ENCODE measurements at places on chromosomes 11 and 22. TPM values are rescaled to one million over a fixed set of nuclear protein-coding genes. Genes with fewer than 3 reads are reported as not detected.
A peak's percentile ranks its signal among the peaks of the same experiment; 100 is the strongest.

- no peak overlapping the region for H3K4me3 ChIP-seq
- DNase-seq: no peak
- no peaks in the 10 kb centered on the region for H3K27me3 ChIP-seq
- H3K27ac ChIP-seq: no peak overlapping the region
- no peaks in the 10 kb centered on the region for H3K36me3 ChIP-seq
- peaks cover 4% of the 10 kb centered on the region for H3K4me1 ChIP-seq
These were observed 19.3 kb downstream of the TREH start for GRCh38 chr11:118659953-118660680.

DNA sequence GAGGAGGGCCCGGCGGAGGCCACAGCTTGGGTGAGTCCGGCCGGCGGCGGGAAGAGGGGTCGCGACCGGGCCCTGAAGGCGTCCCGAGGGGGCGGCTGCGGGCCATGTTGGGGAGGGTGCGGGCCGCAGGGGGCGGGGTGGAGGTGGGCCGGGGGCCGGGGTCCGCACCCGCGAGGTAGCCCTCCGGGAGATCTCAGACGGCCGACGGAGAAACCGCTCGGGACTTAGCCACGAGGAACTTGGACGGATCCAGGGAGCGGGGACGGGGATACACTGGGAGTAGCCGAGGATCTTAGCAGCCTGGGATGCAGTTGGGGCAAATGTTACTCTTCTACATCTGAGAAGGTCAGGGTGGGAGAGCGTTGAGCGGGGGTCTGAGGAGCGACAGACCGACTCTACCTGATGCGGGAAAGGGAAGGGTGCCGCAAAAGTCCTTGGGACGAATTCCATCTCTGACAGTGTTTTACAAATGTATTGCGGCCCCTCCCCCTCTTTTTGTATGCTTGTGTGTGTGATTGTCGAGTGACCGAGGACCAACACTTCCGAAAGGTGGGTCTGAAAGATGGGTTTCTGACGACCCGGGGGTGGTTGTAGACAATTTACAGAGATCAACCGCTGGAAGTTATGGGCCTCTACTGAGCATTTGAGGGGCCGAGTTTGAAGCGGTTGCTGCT, 658 bp downstream of the STIP1 start:
- H3K27me3 ChIP-seq: no peaks in the 10 kb centered on the region
- no peaks in the 10 kb centered on the region for H3K36me3 ChIP-seq
- H3K27ac ChIP-seq: peak overlapping the region; percentile 92
- no peak for DNase-seq
- no peaks in the 10 kb centered on the region for H3K4me1 ChIP-seq

The HYLS1 gene
- total RNA-seq: 3.6 TPM

DNA sequence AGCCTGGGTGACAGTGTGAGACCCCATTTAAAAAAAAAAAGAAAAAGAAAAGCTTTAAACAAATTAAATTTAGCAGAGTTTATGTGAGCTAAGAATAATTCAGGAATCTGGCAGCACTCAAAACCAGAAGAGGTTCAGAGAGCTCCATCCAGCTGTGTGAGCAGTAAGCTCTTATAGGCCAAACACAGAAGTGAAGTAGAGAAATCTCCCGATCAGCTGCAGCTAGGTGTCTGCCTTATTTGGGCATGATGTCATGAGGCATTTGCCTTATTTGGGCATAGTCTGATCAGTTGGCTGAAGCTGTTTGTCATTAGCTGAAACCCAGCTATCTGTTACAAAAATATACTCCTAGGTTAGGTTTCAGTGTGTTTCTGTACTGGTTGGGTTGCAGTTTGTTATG, 8.2 kb downstream of the MS4A15 start:
- H3K4me1 ChIP-seq: no peaks in the 10 kb centered on the region
- no peak overlapping the region for H3K4me3 ChIP-seq
- no peak overlapping the region for H3K27ac ChIP-seq
- H3K27me3 ChIP-seq: no peaks in the 10 kb centered on the region

DNA sequence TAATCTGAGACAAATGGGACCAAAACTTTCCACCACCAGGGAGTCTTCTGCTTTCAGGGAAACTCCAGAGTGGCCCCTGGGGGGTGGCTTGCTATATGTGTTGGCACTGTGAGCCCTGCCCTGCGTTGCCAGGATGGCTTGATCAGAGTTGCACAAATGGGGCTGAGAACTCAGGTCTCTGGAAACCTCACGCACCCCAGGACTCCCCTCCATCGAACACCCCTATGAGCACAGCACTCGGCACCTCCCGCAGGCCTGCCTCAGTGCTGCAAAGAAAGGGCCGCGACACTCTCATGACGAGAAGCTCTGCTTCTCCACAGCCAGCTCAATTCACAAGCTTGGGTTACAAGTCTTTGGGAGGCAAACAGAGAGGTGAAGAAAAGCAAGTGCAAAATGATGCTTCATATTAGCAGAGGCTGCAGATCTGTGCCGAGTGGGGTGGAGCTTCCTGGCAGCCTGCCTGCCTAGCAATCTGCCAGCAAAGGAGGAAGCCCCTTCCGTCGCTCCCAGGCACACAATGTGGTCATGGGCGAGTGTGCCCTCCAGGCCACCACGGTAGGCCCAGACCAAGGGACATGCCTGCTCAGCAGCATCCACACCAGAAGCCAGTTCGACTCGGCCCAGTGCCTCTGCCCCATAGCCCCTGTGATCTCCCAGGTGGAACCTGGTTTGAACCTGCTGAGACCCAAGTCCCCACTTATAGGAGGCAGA, 55.7 kb downstream of the MYH9 start:
- peaks cover 48% of the 10 kb centered on the region for H3K4me1 ChIP-seq
- peak overlapping the region; percentile 44 for H3K4me3 ChIP-seq
- DNase-seq: no peak

DNA sequence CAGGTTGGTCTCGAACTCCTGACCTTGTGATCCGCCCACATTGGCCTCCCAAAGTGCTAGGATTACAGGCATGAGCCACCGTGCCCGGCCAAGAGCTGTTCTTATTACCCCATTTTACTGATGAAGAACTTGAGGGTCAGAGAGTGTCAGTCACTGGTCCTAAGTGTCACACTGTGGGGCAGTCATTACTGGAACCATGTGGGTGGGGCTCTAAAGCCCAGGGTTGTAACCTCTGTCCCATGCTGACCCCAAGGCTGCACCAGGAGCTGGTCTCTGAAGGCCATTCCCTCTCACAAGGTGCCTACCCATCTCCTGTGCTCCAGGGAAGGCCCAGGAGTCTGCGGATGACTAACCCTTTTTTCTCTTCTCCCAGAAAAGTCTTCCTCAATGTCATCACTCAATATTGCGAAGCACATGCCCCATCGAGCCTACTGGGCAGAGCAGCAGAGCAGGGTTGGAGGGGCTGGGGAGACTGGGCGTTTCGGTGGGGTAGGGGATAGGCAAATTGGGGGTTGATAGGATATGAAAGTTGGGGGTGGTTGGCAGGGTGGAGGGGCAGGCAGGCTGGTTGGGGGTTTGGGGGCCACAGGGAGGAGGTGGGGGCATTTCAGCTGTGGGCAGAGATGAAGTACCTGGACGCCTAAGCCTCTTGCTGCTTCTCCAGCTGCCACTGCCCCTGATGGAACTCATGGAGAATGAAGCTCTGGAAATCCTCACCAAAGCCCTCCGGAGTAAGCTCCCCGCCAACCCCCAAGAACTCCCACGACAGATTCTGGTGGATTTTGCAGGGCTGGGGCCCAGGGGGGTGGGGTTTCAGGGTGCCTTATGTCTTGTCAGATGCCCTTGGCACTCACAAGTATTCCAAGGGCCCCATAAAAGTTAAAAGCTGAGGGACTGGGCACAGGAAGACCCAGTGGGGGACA, 2.0 kb upstream of the ESRRA start:
- no peak overlapping the region for H3K4me3 ChIP-seq
- H3K27ac ChIP-seq: peak overlapping the region; percentile 90
- no peaks in the 10 kb centered on the region for H3K36me3 ChIP-seq
- peaks cover 23% of the 10 kb centered on the region for H3K4me1 ChIP-seq
- DNase-seq: no peak

The PGA4 gene
- total RNA-seq: 1.8 TPM

DNA sequence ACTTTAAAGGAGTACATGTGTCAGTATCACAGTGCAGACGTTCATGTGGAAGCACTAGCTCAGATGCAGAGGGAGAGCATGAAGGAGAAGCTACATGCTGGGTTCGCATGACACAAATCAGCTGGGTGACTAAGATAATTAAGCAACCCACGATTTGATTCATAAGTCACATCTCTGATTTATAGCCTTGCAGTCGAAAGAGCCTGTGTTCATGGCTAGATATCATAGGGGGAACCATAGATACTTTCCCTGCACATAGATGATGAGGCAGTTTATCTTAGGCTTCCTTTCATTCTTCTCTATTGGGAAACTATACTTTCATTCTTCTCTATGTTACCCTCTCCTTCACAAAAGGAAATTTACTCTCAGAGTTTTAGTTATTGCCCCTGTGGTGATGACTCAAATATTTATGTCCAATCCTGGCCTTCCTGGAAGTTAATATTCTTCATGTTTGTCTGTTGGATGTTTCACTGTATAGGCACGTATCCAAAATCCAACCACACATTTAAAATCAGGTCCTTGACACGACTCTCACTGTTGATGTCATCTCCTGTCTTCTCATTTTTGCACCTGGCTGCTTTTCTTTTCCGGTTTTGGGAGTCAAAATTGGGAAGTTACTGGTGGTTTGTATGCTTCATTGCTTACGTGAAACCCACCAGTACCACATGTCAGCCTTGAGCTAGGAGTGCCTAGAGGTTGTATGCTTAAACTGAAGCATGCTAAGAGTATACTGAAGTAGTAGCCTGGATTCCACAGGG, 56.3 kb upstream of the SLC5A12 start:
- no peak overlapping the region for H3K4me3 ChIP-seq
- no peaks in the 10 kb centered on the region for H3K36me3 ChIP-seq
- DNase-seq: no peak
- no peaks in the 10 kb centered on the region for H3K27me3 ChIP-seq

GRCh38 chr22:17443405-17444203, 74.3 kb downstream of the CECR2 start:
- H3K4me3 ChIP-seq: no peak overlapping the region
- H3K27ac ChIP-seq: no peak overlapping the region
- DNase-seq: no peak
- H3K27me3 ChIP-seq: no peaks in the 10 kb centered on the region
- H3K4me1 ChIP-seq: no peaks in the 10 kb centered on the region

- H3K27ac ChIP-seq: no peak overlapping the region
- no peaks in the 10 kb centered on the region for H3K4me1 ChIP-seq
- no peak for DNase-seq
- no peaks in the 10 kb centered on the region for H3K27me3 ChIP-seq
These were observed 361.3 kb downstream of the GRM5 start for GRCh38 chr11:88704485-88704884.

DNA sequence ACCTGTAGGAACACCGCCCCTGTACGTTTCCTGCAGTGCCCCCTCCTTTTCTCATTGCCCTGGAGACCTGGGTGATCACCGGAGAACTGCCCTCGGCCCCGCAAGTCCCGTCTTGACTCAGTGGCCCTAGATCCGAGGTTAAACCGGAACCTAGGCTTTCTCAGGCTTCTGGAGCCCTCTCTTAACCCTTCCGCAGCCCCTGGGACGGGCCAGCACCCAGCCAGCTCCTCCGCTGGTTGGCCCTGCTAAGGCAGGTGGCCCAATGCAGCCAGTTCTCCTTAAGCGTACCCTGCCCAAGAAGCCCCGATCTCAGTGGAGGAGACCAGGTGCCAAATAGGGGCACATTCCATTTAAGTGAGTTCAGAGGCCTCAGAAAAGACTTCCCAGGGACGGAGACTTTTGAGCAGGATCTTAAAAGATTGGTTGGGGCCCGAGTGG, 776 bp downstream of the NLRX1 start:
- H3K27me3 ChIP-seq: no peaks in the 10 kb centered on the region
- H3K36me3 ChIP-seq: no peaks in the 10 kb centered on the region
- peak overlapping the region; percentile 80 for H3K4me3 ChIP-seq
- H3K27ac ChIP-seq: peak overlapping the region; percentile 95
- peak; percentile 65 for DNase-seq

The SMIM35 gene
- not detected for total RNA-seq

DNA sequence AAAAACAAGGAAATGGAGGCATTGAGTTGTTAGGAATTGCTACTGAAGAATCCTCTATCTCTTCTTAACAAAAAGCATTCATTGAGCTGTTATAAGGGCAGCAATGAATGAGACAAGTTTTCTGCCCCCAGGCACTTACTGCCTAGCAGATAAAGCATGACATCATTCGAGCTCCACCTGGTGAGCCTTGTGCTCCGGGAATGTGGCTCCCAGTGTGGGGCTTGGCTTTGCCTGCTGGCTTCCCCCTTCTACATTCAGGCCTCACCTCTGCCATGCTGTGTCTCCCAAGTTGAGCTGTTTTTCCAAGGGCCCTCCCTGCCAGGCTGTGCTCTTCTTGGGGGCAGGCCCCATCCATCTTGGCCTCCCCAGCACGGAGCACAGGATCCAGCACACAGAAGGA, 56.9 kb upstream of the EIF3D start:
- no peak overlapping the region for H3K27ac ChIP-seq
- H3K36me3 ChIP-seq: no peaks in the 10 kb centered on the region
- no peak overlapping the region for H3K4me3 ChIP-seq

DNA sequence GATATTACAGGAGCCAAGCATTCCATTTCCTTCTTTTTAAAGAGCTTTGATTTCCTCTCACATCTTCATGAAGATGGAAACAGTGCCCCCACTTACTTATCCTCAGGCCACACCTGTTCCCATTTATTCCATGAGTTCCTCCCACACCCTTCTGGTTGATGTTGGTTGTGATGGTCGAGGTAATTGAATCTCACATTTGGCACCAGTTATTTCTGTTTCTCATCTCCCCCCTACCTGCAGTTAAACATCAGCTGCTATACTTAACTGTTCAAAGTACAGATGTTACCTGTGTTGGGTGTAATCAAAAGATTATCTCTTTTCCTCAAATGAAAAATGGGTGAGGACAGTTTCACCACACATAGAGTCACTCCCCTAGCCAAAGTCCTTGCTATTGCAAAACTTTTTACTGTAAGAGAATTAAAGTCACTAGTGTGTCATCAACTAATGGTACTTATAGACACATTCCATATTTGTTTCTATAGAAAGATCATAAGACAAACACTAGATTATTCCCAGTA, 1.9 kb downstream of the TMEM45B start:
- no peaks in the 10 kb centered on the region for H3K4me1 ChIP-seq
- no peak for DNase-seq
- H3K27me3 ChIP-seq: no peaks in the 10 kb centered on the region
- H3K4me3 ChIP-seq: no peak overlapping the region
- no peaks in the 10 kb centered on the region for H3K36me3 ChIP-seq

- no peaks in the 10 kb centered on the region for H3K27me3 ChIP-seq
- no peaks in the 10 kb centered on the region for H3K4me1 ChIP-seq
- H3K4me3 ChIP-seq: no peak overlapping the region
- H3K27ac ChIP-seq: peak overlapping the region; percentile 87
- no peaks in the 10 kb centered on the region for H3K36me3 ChIP-seq
These were observed 13.6 kb upstream of the TMEM216 start for GRCh38 chr11:61378713-61379313.

All from breast epithelium (tissue), 4 donors.